ENCODE measurements at places on chromosomes 16 and 17.

GRCh38 chr16:76787394-76787793 lies 403.6 kb upstream of the MON1B start:
- DNase-seq, result no peak

DNA sequence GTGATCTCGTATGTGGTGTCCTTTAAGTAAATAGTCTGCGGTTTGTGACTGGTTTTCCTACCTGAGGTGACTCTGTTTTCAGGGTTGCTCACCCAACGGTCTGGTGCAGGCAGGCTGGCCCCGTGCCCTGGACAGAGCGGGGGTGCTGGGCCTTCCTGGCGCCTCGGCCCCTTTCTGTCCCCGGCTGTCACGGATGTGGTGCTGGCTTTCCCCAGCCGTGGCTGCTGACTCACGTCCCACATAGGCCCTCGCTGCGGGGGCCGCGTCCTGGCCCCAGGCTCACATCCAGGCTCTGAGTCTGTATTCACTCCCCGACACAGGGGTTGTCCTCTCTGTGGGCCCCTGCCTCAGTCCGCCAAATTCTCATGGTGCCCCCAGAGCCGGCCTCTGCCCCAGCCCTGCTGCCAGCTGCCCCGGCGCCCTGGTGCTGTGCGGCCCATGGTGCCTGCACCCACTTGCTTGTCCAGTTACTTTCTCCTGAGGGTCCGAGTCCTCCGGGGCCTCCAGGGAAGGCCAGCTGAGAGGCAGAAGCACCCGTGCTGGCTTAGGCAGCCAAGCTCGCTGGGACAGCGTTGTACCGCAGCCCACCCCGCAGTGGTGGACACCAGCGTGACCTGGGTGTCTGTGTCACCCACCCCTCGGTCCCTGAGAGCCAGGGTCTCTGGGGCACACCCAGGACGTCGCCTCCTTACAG lies 5.9 kb downstream of the CHMP6 start:
- DNase-seq, result no peak

GRCh38 chr17:77312061-77312701 lies 171.4 kb downstream of the SEC14L1 start:
- no peak for DNase-seq

GRCh38 chr17:50690887-50691549 lies 16.7 kb downstream of the ANKRD40 start:
- DNase-seq, result no peak

GRCh38 chr17:21452377-21453143 lies 76.4 kb downstream of the KCNJ12 start:
- no peak for DNase-seq

Data from GM12878 (cell line).